ENCODE measurements at places on chromosomes 3 and 15.

DNA sequence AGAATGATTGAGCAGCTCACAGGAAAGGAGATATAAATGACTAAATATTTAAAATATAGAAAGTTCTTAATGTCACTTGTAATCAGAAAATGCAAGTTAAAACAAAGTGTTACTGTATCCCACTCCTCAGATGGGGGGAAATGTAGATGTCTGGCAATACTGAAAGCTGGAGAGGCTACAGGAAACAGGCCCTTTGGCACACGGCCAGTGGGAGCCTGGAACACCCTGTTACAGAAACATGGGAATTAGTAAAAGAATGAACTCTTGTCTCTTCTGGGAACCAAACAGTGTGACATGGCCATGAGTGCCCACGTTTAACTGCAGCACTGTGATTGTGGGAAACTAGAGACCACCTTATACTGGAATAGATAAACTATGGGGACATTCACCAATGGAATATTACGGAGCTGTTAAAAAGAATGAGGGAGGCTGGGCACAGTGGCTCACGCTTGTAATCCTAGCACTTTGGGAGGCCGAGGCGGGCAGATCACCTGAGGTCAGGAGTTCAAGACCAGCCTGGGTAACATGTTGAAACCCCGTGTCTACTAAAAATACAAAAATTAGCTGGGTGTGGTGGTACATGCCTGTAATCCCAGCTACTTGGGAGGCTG lies 50.2 kb downstream of the CDCP1 start:
- no peak for DNase-seq

DNA sequence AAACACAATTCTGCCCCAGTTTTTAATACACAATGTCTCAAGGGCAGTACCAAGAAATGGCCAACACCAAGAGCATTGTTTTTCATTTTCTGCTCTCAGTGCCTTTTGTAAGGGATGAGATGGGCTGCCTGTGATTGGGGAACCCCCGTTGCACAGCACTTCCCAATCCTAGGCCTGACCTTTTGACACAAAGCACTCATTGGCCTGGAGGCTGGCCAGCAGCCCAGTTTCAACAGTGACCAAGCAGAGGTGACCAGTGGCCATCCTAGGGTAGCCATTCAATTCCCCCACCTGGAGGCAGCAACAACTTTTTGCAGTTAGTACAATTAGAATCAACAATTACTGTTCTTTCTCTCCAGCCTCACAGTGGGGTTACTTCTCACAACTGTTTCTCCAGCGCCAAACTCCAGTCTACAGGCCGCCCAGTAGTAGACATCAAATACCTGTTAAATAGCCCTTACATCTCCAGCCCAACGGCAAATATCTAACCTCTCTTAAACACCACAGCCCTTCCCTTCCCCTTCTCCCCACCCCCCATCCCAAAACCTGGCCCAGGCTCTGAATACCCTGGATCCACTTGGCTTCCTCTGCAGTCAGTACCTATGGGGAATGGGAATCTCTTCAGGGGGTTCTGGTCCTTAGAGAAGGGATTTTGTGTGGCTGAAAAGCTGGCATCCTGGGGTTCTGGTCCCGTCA lies 8.9 kb upstream of the LRRC2 start:
- no peak for DNase-seq

DNA sequence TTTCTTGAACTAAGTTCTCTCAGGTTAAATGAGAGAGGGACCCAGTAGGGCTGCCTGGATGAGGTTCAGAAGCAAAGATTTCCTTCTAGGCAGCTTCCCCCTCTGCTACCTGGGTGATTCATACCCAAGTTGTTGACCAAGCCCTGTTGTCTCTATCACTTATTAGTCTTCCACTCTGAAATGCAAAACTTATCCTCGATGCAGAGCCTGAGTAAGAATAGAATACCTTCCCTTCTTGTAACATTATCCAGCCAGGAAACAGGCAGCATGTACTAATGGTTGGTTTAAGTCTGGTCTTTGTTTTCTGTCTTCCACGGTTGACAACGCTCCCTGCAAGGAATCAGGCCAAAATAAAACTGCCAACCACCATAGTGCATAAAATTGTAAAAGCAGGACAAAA lies 377.3 kb downstream of the MECOM start:
- DNase-seq = no peak

- no peak for DNase-seq
Measured at GRCh38 chr3:193767353-193768069, 174.5 kb downstream of the OPA1 start.

DNA sequence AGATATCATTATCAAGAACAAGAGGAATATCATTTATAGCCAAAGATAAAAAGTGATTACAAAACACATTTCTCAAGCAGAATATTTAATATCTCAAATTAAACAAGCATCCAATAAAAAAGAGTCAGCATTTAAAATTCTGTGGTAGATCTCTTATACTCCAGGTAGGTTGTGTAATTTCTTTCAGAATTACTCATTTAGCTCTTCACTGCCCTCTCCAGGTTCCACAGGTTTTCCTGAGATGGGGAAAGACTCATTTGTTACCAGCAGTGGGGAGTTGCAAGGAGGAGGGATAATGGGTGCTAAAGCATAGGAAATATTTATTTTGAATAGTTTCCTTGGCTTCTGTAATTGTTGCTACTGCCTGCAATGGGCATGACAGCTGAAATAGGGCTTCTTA lies 83.1 kb upstream of the RASGRP1 start:
- DNase-seq = no peak

DNA sequence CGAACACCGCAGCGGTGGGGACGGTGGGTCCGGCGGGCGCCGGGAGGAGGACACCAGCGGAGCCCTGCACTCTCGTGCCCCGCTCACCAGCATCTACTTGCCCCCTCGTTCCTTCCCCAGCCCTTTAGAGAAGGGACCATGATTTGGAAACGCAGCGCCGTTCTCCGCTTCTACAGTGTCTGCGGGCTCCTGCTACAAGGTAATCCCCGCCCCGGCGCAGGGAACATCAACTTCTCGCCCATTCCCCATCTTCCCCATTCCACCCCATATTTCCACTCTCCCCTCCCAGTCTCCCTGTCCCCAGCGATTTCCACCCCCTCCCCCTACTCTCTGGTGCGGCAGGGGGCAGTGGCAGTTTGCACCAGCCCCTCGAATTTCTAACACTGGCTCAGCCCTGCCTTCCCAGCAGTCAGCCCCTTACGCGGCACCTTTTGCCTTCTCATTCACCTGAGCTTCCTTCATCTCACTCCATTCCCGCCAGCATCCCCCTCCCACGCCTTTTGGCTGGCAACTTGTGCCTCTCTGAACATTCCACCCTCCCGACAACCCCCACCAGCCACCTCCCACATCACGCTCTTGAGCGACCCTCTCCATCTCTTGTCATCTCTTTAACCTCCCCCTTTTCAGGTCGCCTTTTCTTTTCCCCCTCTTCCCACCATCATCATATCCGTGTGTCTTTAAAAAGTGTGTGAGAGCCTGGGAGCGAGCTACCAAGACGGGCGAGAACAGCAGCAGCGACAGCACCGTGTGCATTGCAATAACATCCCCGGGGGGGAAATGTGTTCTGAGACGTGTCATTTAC lies 882 bp downstream of the CADM2 start:
- DNase-seq = no peak

- DNase-seq = no peak
Measured at GRCh38 chr15:26838742-26839460, 28.0 kb upstream of the GABRA5 start.

DNA sequence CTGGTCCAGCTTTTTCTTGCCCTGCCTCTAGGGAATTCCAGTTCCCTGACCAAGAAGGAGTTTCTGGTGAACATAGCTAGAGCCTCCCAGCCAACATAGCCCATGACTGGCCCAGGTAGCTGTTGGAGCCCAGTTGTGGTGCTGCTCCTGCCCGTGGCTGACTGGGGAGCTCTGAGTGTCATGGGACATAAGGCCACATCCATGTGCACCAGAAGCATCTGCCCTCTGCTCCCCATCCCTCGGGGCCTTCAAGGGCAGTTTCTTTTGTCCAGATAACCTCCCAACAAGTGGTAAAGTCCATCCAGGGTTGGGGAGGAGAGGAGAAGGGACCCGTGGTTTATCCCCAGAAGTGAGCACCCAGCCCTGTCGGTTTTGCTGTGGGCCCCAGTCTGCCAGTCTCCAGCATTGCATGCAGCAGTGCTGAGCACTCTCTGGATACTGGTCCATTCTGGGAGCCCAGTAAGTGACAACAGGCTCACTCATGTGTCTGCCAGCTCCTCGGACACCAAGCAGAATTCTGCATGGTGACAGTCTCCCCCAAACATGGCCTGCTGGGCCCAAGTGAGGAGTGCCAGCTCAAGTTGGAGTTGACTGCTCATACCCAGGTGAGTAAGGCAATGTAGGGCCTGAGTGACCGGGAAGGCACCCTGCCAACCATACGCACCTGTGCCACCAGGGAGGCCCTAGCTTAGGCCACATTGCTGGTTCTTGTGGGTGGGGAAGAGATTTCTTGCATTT lies 28.8 kb downstream of the ACAA1 start:
- no peak for DNase-seq

GRCh38 chr15:99487337-99487730 lies 78.5 kb upstream of the MEF2A start:
- DNase-seq = no peak

GRCh38 chr3:125120379-125121122 lies 64.8 kb upstream of the HEG1 start:
- DNase-seq = no peak

- DNase-seq = no peak
Measured at GRCh38 chr3:58152225-58153015, 58.4 kb downstream of the DNASE1L3 start.

DNA sequence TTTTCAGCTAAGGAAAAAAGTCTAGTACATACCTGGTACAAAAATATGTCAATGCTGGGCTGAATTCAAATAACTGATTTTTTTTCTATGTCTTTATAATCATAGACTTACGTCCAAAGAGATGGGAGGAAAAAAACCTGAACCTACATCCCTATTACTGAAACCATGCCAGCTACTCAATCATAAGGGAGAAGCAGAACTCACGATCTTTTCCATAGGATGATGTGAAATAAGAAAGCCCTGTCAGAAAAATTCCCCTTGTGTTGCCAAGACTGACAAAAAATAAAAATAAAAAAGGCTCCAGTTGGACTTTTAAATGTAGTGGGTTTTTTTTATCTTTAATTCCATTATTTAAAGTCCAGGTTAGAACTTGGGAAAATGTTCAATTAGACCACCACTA lies 3.3 kb downstream of the MSL2 start:
- no peak for DNase-seq

DNA sequence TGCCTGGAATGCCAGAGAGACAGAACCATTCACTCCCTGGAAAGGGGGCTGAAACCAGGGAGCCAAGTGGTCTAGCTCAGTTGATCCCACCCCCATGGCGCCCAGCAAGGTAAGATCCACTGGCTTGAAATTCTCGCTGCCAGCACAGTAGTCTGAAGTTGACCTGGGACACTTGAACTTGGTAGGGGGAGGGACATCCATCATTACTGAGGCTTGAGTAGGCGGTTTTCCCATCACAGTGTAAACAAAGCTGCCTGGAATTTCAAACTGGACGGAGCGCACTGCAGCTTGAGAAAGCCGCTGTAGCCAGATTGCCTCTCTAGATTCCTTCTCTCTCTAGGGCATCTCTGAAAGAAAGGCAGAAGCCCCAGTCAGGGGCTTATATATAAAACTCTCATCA lies 310.7 kb upstream of the DPPA4 start:
- no peak for DNase-seq

DNA sequence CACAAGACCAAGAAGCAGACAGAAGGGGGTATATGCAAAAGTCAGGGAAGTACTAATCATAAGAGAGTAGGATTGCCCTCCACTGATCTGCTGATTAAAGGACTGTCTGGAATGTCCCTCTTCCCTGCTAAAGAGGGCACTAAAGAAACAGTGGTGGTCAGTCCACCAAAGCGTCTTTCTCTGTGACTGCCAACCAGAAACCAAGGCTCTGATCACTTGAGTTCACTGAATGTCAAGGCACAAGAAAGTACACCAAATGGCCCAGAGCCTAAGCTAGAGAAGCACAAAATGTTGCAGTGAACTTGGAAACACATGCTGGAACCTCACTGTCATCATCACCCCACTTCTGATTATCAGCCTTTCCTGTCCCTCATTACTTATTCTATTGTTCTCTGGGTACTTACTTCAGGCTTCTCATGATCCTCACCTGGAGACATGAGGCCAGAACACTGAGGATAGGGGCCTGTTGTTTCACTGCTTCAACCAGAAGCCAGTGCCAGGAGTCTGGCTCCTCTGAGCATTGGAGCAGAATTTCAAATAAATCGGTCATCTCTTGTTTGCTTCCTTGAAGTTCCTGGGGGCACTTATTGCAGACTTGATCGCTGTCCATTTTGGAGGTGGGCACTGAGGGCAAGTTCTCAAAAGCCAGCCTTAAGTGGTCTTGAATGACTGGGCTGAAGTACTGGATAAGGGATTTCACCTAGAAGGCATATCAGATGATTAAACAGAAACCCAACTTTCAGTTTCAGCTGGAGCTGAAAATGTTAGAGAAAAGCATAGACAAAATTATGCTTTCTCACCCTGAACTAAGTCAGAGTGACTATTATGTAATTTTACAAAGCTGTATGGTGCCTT lies 58.9 kb downstream of the EIF3J start:
- no peak for DNase-seq

- peak; percentile 35 for DNase-seq
Measured at GRCh38 chr3:165211721-165212120, 15.5 kb upstream of the SLITRK3 start.

GRCh38 chr3:146536681-146537080 lies 7.7 kb downstream of the PLSCR1 start:
- no peak for DNase-seq

- peak; percentile 88 for DNase-seq
Measured at GRCh38 chr3:66476852-66477381, 23.9 kb downstream of the LRIG1 start.

DNA sequence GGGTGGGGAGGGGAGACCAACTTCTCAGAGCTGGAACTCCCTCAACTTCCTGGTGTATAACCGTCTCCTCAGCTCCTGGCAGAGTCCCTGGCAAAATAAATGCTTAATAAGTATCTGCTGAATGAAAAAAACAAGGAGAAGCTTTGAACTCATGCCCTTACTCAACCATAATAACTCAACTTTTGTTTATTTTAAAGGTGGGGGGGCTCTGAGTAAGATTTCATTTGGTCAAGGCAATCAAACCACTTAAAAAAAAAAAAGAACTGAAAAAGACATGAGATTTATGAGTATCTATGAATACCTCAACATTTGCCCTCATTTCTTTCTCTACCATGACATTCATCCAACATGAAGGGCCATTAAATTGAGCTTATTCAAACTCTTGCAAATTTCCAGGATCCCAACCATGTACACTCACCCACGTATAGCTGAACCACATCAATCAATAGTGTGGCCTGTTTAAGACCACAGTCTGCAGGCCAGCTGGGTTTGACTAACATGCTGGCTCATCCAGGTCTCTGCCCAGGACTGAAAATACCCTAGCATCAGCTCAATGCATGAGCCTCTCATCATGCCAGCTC lies 157.9 kb downstream of the FOXP1 start:
- DNase-seq = no peak

- no peak for DNase-seq
Measured at GRCh38 chr3:191030929-191031328, 168.1 kb upstream of the OSTN start.

- no peak for DNase-seq
Measured at GRCh38 chr3:184880276-184881019, 68.5 kb downstream of the VPS8 start.
